ENCODE measurements at places on chromosomes 7 and 10.

DNA sequence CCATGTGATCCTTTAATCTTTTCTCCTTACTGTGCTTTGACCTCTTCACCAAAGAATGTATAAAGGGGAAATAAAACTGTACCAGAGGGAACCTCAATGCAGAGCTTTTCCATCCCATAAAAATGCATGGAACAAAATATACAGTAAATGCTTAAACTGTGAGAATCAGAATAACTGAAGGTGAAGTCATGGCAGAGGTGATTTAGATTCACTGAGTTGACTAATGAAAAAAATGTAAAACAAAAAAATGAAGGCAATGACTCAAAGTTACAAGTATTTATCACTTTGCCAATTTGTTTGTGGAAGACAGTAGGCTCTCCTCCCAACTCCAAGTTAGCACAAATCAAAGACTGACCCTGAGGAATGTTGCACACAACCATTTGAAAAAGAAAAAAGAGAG lies 1331.6 kb upstream of the SORCS1 start:
- DNase-seq = no peak

DNA sequence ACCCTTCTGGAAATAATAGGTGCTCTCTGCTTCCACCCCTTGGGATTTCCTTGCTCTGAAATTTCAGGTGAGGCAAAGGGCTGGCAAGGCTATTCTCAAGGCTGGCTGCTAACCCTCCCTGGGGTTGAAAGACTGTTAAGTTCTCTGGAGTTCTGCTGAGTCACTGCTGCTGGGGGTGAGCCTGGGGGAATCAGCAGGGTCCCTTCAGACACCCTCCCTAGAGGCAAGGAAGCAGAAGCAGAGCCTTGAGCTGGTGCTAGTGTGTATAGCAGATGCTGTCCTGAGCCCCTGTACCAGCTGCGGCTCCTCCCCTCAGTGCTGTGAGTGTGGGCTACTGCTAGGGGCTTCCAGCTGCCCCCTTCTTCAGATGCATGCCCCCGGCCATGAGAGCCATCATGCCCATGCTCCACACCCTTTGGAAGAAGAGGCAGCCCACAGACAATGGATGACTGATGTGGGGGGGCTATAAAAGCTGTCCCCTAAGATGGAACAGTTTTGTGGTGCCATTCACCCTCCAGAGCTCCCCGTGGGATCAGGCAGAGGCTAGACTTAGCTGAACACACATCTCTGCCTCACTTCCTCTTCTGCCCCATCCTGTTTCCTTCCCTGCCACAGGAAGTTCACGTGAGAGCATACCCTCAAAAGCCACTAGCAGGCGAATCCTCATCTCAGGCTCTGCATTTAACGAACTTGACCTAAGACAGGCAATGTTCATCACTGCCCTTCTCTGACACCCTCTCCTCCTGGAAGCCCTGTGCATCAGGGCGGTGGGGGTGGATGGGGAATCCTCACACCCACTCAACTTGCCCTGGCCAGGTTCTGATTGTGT lies 91.8 kb downstream of the SH3PXD2A start:
- no peak for DNase-seq

DNA sequence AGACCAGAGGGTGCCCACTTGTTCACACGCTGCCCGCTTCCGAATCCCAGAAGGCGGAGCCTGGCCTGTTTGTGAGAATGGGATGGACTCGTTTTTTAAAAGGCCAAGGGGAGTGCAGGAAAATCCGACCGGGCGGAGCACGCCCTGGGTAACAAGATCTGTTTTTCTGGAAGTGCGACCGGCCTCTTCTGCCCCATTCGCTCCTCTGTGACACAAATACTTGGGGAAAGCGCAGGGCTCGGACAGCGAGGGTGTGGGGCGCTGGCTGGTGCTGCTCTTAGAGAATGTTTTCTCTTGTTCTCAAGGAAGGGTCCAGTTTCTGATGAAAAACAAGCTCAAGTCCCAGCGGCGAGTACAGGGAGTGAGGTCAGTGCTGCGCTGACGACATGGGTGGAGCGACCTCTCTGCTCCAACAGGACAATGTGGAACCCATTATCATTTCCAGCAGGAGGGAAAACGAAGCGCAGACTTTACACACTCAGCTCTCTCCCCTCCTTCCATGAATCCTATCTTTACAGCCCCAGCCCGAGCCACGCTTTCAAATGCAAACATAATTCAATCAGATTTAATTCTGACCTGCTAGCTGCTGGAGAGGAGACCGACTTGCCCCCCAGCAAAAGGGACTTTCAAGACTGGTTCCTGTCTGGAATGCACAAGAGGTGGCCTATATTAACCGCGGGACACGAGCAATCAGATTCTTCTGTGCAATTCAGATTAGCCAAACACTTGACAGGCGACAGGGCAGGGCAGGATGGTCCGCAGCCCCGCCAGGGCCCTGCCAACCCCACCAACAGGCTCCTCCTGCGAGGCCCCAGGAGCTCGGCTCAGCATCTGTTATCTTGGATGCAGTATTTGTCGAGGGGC lies 1.1 kb downstream of the RADIL start:
- peak; percentile 27 for DNase-seq

DNA sequence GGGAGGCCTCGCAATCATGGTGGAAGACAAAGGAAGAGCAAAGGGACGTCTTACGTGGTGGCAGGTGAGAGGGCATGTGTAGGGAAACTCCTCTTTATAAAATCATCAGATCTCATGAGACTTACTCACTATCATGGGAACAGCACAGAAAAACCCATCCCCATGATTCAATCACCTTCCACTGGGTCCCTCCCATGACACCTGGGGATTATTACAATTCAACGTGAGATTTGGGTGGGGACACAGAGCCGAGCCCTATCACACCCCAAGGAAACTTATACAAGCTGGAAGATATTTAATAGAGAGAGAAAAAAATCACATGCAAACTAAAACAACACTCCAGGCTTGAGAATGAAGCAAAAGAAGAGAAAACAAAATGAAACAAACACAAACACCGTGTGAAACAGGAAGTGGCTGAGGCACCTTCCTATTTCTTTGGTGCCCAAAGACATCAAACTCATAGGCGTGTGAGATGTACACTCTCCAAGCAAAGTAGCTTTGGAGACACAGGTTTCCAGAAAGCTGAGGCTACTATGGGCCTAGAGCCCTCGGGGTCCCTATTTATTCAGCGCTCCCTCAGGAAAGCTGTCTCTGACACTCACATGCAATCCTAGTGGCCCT lies 97.2 kb downstream of the PRKCQ start:
- DNase-seq = no peak

DNA sequence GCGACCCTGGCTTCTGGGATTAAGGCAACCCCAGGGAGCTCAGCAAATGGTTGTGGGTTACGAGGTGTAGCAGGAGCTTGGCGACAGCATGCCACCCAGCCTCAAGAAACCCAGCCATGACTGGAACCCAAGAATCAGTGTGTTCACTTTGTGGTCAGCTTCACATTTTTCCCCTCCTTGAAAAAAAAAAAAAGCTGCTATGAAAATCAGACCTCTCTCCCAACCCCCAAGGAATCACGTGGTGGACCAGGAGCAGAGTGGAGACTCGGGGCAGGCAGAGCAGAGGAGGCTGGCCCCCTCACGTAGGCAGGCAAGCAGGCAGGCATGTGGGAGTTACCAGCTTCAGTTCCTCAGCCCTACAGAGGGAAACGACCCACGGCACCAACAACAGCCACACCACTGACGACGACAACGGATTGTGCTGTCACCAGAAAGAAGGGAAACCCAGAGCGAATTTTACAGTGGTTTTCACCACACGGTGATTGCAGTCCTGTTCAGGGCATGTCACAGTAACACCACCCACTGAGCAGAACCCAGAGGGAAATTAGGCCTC lies 203.4 kb downstream of the SLC25A13 start:
- DNase-seq = no peak

- DNase-seq = no peak
These were observed 771 bp downstream of the PHYHIPL start for GRCh38 chr10:59177031-59177797.

DNA sequence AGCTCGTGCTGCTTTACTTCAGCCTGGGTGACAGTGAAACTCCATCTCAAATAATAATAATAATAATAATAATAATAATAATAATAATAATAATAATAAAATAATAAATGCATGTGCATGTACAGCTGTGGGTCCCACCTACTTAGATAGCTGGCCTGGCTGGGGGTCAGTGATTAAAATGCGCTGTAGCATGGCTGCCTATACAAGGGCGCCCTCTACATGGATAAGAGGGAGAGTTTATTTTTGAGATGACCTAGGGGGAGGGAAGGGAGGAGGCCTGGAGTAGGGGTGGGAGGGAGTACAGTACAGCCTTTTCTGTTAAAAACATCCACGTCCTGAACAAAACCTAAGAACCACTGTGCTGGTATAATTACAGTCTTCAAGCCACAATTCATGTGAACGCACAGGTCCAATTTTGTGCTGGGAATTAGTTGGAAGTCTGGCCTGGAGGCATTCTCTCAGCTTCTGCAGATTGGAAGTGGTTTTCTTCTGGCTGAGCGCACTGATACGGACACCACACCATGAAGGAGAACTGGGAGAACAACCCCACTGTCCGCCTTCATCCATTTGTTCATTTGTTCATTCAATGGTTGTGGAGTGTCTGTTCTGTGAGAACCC lies 146.5 kb downstream of the TMEM178B start:
- no peak for DNase-seq

DNA sequence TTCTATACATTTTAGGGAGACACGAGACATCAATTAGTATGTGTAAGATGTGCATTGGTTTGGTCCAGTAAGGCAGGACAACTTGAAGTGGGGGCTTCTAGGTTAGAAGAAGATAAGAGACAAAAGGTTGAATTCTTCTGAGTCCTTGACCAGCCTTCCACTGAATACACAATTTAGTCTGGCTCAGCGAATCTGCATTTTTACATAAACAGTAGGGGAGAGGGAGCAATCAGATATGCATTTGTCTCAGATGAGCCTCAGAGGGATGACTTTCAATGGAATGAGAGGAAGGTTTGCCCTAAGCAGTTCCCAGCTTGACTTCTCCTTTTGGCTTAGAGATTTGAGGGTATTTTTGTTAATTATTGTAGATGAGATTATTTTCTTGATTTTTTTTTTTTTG lies 20.0 kb upstream of the C10orf90 start:
- no peak for DNase-seq

DNA sequence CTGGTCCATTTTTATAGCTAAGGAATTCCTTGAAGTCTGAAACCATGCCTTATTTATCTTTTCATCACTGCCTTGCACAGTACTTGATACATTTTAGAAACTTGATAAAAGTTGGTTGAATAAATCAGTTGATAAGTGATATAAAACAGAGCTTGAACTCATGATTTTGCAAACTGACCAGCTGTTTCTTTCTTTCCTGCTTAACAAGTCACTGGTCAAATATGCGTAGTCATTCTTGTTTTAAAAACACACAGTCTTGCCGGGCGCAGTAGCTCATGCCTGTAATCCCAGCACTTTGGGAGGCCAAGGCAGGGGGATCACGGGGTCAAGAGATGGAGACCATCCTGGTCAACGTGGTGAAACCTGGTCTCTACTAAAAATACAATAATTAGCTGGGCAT lies 6.3 kb downstream of the TPST1 start:
- DNase-seq = no peak

DNA sequence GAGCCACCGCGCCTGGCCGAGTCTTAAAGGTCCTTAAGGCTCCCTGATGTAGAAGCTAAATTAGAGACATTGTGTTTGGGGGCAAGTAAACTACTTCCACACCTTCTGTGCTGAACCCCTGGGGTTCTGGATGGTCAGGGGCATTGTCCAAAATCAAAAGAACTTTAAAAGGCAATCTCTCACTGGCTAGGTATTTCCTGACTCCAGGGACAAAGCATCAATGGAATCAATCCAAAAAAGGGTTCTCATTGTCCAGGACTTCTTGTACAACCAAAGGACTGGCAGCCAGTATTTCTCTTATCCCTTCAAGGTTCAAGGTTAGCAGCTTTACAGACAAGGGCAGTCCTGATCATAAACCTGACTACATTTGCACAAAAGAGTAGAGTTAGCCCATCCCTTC lies 24.0 kb downstream of the SRPK2 start:
- DNase-seq = no peak

- no peak for DNase-seq
These were observed 15.4 kb upstream of the BTBD16 start for GRCh38 chr10:122255509-122256301.

GRCh38 chr7:129825209-129825970 lies 127.4 kb downstream of the UBE2H start:
- DNase-seq = peak; percentile 95

- no peak for DNase-seq
These were observed 43.8 kb downstream of the SPOCK2 start for GRCh38 chr10:72044417-72045041.

GRCh38 chr10:11424456-11425295 lies 186.8 kb downstream of the USP6NL start:
- DNase-seq = peak; percentile 58

DNA sequence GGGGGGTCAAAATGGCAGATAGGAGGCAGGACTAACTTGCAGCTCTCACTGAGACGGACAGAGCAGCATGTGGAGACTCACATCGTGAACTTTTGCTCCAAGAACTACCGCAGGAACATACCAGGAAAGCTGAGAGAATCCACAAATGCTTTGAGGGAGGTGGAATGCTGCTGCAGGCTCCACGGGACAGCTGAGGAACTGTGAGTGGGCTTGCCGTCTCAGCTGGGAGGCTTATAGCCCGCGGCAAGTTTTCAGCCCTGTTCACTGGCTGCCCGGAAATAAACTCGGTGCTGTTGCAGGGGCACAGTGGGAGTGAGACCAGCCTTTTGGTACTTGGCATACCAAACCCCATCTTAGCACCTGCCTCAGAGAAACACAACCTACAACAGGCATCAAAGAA lies 19.1 kb upstream of the WDR11 start:
- no peak for DNase-seq

DNA sequence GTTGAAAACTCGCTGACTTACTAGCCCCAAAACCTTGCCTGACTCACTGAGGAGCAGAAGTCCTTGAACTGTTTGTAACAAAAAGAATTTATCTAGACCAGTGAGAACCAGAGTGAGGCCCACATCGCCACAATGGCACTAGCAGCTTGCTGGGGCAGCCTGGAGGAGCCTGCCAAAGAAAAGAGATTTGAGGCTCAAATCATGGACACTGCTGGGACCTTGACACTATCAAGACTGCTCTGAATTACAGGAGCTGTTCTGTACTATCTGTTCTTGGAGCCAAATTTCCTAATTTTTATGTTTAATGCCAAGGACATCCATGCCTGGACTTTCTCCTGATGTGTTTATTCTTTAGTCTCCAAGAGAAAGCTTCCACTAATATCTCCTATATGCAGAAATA lies 82.0 kb upstream of the JCAD start:
- DNase-seq = no peak

DNA sequence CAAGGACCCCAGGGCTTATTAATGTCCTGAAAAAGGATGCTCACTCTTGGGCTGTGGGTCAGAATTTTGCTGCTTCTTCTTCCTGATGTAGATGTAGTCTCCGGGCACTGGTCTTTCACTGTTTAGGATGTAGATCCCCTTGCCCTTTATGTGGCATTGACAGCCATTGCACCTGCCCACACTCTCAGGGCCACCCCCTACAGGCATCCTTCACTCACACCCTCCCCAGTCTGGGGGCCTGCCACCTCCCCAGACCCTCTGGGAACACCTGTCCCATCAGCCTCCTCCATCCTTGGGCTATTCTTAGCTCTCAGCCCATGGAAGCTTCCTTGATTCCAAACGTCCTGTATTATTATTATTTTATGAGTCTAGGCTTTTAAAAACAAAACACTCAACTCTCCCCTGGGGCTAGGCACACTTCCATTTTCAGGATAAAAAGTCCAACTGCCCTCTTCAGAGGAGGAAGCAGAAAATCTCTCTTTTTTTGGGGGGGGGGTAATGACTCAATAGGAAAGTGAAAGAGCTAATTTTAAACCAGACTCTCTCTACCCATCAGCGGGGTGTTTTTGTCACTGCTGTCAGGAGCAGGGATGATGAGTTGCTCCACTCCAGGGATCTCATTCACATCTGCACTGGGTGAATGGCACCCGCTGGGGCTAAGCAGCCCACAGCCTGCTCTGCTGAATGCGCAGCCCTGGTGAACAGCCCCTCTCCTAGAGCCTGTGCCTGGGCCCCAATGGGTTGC lies 11.5 kb upstream of the KLRG2 start:
- DNase-seq = no peak

Data from left colon (tissue), 2 donors.